ENCODE measurements at places on chromosomes 11 and 22.

DNA sequence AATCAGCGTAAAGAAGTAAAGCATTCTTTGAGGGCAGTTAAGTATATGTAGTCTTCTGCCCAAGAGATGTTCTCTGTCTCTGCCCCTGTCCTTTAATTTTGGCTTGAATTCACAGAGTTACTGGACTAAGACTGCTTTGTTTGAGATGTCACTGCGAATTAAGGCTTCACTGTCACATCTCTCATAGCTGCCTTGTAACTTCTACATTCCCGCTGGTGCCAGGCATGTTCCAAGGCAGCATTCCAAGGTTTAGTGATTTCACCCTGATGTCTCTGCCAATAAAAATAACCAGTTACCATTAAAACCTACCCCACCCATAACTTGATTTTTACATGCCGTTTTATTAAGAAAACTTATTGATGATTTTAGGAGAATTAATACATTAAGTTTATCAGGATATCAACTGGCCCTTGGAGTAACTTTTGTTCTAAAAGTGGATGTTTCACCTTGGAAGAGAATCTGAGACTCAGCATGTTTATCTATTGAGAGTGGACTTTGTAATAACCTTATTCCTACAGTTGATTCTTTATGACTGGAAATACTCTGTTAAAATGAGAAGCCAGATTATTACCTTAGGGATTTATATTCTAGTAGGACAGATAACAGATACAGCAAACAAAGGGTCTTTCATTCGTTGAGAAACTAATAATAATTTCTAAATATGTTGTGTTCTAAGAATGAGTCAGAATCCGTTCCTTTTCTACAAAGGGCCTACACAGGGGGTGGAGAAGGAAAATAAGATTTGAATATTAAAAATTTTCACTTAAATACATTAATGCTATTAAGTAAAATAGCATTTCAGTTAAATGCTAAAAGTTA is 110.2 kb downstream of the UVRAG start:
- DNase-seq, result peak; percentile 44

DNA sequence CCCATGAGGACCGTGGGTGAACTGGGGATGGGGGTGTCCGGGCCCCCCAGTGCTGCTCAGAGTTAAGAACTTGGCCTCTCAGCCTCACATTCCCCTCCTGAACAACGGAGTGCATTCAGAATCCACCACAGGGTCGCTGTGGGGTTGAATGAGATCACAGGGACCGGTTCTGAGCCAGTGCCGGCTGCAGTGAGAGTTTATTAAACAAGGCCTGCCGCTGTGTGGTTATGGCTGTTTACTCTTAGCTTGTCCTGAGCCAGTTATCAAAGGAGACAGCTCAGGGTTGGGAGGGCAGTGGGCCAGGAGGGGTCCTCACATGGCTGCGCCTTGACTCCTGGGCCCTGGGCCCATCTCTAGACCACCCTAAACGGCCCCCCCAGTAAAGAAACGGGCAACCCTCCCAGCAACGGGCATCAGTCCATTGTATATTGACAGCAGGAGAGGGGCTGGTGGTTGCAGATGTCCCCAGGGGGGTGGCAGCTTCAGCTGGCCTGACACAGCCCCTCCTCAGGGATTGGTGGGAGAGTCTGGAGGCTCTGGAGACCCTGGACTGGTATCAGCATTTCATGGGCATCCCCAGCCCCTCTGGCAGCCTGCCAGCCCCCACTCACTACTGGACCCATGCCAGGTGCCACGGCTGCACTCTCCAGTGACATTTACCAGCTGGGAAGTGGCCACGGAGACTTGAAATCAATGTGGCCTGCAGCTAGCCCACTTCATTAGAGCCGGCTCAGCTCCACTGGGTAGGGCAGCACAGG is 15.1 kb upstream of the CABP7 start:
- DNase-seq, result no peak

DNA sequence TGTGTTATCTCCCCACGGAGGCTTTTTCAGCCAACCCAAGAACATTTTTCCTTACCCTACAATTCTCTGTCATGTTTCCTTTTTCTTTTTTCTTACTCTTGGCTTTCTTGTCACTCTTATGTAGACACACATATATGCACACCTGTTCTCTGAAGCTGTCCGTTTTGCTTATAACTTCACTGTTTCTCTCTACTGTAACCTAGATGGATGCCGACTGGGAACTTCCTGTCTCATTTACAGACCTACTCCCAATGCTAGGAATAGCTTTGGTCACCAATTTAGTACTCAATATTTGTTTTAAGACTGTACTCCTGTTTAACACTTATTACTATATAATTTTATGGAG is 9.9 kb upstream of the CASP12 start:
- DNase-seq, result no peak

DNA sequence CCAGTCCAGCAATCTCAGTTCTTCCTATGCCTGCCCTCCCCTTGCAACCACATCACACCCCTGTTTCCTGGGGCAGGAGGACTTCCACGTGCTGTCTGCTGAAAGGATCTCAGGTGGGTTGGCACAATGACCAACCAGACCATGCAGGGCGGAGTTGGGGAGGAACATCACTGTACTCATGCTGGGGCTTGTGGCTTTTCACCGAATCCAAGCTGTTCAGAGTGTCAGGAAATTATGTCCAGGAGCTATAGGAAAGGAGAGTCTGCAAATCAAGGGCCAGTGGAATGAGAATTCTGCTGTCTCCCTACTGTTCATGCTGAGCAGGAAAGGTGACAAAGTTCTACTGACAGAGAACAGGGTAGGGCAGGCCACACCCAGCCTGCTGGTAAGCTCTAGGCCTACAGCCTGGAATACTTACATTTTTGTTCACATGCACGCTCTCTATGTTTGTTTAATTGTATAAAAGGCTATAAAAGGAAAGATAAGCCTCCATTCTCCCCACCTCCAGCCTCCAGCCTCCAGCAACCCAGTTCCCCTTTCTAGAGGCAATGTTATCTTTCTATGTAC is 1.7 kb upstream of the PLAAT2 start:
- DNase-seq, result no peak

DNA sequence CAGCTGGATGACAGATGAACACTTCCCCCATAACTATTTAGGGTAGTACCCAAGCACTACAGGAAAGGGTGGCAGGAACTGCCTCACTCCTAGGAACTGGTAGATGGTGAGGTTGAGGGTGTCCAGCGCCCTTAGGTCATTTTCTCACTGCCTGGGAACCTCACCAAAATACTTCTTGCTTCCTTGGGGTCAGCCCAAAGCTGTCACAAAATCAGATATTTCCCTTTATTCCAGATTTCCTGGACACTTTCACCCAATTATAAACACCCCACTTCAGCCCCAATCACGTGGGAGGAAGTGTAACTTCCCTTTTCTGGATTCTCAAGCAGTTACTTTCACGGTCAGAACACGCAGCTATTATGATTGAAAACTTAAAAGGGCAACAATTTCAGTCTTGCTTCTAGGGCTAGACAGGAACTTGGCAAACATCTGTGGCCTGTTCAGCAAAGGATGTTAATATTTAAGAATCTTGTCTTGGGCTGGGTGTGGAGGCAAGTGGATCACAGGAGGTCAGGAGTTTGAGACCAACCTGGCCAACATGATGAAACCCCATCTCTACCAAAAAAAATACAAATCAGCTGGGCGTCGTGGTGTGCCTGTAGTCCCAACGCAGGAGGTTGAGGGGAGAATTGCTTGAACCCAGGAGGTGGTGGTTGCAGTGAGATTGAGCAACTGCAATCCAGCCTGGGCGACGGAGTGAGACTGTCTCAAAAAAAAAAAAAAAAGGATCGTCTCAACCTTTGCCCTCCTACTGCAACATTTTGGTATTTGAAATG is 4.0 kb downstream of the FTH1 start:
- no peak for DNase-seq
